Putamen (tissue), 1 donor: ENCODE measurements at places on chromosomes 2 and 18.

- DNase-seq = no peak
These were observed 649.5 kb downstream of the SLC4A3 start for GRCh38 chr2:220276741-220277444.

DNA sequence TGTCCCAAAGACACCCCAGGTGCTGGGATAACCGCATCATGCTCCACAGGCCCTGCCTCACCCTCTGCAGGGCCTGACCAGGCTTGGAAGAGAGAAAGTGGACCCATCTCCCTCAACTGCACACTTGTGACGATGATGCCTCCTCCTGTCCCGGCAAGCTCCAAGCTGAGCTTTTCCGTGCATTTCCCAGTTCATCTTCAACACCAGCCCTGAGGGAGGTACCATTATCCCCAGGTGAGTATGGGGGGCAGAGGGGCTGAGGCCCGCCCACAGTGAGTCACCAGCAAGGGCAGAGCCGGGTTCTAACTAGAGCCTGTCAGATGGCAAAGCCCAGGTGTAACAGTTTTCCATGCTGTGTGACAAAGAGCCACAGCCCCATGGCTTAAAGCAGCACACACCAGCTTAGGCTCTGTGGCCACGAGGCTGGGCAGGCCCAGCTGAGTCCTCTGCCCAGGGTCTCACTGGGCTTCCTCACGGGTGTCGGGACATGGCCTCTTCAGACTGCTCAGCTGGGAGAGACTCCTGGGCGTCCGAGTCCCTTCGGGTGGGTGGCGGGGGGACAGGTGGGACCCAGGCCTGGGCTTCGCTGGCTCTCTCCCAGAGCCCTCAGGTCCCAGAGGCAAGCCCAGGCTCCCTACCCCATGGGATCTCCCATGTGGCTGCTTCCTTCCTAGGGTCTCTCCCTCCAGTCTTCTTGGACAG lies 108.4 kb upstream of the OTOS start:
- no peak for DNase-seq

DNA sequence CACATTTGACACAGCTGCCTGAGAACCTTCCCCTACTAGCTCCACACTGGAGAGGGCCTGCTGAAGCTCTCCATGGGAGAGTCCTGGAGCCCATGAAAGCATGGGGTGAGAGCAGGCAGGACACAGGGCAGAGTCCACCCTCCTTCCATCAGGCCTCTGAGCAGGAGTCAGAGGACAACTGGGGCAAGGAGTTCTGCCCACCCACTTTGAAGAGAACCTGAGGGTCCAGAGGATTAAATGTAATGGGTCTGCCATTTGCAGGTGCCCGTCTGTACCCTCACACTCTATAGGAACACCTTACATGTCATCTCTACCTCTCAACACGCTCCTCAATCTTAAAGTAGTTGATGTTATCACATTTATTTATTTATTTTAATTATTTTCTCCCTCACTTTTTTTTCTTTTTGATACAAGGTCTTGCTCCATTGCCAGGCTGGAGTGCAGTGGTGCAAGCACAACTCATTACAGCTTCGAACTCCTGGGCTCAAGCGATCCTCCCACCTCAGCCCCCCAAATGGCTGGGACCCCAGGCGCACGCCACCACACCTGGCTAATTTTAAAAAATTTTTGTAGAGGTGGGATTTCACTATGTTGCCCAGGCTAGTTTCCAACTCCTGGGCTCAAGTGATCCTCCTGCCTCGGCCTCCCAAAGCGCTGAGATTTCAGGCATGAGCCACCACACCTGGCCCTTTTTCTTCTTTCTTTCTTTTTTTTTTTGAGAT lies 10.2 kb downstream of the ADRA2B start:
- DNase-seq = no peak

DNA sequence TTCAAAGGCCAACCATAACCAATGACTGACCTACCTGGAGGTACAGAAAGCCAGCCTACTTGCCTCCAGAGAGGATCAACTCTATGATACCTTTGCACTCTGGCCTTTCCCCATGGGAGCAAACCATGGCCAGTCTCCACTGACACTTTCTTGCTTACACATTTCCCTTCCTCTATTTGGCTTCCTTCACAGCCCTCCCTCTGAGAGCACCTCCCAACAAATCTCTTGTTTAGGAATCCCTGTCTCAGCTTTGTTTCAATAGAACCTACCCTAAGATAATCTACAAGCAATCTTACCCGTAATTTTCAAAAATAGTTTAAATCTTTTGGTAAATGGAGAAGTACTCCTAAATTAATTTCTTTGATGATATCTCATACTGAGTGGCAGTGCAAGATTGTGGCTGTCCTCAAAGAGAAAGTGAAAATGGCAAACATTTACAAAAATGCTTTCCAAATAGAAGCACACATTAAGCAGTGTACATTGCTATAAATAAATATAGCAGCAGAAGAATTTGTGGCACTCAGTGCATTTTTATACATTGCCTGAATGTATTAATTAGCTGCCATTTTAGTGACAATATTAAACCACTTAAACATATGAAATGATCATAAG lies 140.6 kb downstream of the CCDC148 start:
- DNase-seq = no peak
